ENCODE measurements at places on chromosomes 13 and 19.

DNA sequence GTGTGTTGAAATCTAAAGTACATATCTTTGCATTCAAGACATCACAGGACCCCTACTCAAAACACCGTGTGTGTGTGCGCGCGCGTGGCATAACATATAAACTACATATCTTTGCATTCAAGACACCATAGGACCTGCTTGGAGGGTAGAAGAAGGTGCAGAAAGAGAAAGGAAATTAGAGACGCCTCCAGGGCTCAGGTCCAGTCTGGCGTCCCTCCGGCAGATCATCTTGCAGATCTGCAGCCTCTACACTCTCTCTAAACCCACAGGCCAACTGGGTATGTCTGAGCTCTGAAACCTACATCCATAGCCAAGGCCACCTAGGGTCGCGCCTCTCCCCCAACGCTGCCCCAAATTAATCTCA lies 659 bp upstream of the PAFAH1B3 start:
- no peak for DNase-seq

DNA sequence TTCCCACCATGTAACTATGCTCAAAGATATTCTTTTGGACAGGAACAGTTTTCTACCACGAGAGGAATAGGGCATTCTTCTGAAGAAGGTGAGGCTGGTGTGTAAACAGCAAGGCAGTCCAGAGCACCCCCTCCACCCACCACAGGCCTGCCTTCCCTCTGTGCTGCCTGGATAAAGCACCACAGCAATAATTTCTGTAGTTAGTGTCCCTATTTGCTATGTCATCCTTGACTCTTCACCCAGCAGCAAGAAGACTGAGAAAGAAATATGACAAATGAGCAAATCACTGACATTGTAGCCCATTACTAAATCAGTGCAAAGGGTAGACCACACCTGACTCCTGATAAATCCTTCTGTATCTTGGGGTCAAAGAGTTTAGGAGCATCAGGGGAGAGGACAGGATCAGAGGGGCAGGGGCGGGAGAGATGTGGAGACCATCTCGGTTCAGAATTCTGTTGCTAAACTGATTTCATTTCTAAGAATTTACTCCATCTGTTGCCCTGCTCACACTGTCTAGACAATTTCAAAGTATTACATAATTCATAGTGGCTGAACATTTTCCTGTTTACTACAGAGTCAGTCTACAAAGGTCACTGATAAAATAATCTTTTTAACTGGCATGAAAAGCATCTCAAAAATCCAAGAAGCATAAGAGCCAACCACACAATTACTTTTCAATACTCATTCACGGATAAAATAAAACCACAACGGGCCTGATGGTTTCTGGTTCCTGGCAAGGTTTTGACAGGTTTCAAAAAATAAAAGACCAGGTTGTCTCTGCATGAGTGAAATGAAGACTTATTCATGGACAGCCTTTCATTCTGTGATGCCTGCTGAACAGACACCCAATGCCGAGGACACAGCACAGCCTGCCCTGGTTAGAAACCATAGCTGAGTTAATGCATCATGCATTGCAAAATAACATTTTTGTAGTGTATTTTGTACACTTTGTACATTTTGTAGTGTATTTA lies 88.4 kb upstream of the IRS2 start:
- DNase-seq = no peak

GRCh38 chr13:113650275-113650674 lies 7.7 kb downstream of the ATP4B start:
- no peak for DNase-seq

DNA sequence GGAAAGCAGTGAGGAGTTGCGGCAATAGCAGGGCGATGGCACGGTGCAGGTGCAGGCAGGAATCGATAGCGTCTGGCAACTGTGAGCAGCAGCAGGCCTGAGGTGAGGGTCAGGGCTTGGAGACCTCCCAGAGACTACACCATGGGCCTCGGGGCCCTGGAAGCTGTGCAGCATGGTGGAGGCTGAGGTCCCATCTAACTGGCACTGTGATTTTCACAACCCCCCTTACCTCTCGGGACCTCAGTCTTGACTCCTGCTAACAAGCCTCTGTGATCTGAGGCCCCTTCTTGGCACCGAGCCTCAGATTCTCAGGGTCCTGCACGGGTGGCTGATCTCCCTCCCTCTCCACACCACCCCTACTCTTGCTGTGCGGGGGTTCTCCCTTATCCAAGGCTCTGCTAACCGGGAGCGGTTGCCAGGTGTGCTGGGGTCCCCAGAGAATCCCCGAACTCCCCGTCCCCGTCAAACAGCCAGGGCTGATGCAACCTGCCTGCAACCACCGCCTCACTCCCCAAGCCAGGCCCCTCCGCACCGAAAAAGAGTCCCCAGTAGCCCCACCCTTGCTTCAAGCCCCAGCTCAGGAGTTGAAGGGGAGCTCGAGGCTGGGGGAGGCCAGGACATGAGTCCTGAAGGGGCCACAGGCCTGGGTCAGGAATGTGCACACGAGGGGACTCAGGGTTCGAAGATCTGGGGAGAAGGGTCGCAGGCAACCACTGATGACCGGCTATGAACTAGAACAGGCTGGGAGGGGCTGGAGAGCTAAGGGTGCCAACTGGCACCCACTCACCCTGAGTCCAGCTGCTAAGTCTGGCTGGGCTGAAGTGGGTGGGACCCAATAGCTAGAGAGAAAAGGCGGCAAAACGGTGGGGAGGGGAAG lies 4.8 kb upstream of the ATF5 start:
- no peak for DNase-seq

DNA sequence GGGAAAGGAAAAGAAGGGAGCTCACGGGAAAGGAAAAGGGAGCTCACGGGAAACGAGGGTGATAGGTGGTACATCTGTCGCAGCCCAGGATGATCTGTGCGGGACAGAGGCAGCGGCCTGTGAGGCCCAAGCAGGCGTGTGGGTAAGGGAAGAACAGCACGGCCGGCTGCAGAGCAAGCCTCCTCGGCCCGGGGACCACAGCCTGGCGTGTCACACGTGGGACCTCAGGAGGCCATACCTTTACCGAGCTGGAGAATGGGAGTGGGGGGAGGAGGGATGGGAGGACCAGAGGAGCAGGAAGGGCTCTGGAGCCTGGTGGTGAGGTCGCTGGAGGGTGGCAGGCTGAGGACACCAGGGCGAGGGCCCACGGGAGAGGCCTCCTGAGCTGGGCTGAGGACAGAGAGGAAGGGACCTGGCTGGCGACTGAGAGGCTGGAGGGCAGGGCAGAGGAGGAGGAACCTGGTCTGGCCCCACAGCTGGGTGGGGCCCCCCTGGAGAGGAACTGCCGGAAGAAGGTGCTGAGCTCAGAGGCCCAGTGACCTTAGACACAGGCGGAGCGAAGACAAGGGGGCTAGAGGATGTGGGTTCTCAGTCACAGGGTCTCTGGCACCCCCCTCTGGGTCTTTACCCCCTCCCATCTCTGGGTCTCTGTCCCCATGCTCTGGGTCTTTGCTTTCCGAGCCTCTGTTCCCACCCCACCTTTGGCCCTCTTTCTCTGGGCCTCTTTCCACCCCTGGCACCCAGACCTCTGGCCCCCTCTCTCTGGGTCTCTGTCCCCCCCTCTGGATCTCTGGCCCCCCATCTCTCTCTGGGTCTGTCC lies 2.9 kb upstream of the FTL start:
- peak; percentile 68 for DNase-seq

DNA sequence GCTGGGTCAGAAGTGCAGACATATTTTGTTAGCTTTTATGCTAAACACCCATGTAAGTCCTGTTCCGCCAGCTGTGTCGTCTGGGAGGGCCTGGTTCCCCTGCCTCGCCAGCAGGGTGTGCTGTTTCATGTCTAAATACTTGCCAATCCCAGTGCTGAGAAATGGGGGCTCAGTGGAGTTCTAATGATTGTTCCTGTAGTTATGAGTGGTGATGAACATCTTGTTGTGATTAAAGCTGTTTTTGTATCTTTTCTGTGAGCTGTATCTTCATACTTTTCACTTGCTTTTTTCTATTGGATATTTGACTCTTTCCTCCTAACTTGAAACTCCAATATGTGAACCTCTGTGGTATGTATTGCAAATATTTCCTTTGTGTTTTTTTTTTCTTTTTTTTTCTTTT lies 32.7 kb downstream of the KDM4B start:
- DNase-seq = peak; percentile 63

DNA sequence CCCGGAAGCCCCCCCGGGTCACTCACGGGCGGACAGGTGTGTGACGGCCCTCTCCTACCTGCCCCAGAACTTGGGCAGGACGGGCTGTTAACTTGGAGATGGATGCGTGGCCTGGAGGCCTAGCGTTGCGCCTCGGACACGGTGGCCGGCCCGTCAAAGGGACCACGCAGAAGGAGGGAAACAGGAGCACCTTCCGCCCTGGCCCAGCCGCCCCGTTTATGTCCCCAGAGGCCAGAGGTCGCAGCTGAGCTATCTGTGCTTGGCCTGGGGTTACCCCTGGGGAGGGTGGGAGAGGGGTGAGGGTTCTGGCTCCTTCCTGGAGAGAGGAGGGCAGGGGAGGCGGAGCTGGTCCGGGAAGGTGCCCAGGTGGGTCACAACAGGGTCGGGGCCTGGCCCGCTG lies 35.6 kb downstream of the GADD45B start:
- DNase-seq = no peak

- DNase-seq = no peak
These were observed 17.3 kb downstream of the PNPLA6 start for GRCh38 chr19:7552781-7553180.

DNA sequence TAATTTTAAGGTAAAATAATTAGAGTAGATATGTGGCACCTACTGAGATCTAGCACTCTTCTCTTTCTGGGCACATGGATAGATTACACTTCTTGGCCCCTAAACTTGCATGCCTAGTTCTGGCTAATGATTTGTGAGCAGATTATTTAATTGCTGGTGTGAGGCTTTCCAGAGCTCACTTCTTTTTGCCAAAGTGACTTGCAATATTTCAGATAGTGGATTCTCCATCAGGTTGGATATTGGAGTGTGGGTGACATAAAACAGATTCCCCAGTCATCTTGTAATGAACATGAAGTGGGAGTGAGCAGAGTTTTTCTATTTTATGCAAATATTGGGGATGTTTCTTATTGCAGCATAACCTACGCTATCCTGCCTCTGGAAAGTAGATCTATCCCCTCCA lies 247.9 kb downstream of the KLF5 start:
- no peak for DNase-seq

DNA sequence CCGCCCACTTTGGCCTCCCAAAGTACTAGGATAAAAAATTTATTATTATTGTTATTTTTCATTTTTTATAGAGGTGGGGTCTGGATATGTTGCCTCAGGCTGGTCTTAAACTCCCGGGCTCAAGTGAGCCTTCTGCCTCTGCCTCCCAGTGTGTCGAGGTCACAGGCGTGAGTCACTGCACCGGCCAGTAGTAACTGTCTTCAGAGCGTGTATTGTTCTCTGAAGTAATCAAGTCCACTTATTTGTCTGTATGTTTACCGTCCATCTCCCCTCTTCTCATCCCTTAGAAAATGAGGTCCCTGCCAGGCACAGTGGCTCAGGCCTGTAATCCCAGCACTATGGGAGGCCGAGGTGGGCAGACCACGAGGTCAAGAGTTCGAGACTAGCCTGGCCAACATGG lies 18.2 kb upstream of the SULT2B1 start:
- no peak for DNase-seq

DNA sequence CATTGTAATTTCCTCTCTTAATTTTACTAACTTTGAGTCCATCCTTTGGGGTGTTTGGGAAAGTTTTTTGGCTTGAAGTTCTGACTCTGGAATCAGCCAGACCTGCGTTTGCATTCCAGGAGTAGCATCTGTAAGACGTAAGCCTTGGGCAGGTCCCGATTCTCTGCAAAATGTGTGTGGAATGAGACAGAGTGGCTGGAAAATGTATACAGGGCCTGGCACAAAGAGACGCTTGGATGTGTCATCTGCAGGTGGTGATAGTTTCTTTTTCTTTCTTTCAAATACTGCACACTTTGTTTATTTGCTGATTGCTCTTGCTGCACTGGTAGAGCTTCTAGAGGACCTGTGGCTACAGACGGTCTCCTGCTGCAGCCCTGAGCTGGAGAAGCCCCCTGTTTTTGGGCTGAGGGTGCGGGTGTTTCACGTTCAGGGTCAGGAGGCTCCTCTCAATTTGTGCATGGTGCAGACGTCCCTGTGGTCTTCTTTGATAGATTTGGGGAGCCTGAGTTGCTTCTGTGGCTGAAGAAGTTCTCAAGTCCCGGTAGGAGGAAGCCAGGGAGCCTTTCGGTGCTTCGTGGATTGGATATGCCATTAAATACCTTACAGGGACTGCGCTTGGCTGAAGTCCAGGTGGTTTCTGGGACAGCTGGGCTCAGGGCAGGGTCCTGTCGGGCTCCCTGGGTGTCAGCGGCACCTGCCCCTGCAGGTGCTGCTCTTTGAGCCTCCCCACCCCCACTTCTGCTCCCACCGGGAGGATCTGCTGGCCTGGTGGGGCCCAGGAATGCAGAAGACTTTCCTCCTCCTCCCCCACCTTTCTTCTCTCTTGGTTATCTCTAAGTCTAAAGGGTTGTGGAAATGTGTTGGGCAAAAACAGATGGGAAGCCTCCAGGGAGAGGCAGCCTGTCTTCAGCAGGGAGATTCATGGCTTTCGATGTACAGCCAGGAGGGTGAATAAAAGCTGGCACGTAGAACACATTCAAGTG lies 44.0 kb upstream of the GAS6 start:
- DNase-seq = no peak

DNA sequence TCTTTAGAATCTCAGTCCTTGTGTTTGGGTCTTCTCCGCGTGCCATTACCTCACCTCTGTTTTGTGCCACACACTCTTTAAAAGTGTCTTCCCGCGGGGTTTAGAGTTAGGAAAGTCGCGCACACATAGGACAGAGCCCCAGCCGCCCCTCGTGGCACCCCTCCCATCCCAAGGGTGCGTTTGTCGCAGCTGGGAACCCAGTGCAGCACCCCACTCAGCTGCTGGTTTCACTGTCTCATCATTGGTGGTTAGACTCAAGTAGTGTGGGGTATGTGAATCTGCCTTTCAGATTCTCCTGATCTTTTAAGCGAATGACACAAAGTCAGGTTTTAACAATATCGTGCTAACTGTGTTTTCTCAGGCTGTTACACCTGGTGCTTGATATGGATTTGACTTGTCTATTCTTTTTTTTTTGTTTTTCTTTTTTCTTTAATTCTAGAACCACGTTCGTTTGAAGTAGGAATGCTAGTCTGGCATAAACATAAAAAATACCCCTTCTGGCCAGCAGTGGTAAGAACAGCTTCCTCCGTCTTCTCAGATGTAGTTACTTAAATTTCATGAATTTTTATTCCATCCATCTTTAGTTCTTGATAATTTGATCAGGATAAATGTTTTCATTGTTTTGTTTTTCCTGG lies 19.5 kb upstream of the NDUFS7 start:
- no peak for DNase-seq

DNA sequence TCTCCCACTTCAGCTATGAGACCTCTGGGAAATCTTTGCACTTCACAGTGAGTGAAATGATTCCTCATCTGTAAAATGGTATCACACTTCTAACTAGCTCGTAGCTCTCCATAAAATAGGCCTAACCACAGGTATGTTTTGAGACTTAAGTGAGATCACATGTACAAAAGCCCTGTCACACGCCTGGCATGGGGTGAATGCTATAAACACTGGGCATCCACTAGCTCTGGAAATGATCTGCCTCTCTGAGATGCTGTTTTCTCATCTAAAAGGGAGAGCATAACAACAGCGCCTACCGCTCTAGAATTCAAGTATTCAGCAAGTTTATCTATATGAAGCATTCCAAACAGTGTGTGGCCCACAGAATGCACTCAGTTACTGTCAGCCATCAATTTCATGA lies 2.2 kb downstream of the AKT2 start:
- DNase-seq = no peak

GRCh38 chr19:56946159-56946558 lies 105.6 kb upstream of the PEG3 start:
- DNase-seq = no peak
